Activated CD8-positive, alpha-beta memory T cell treated with anti-CD3 and anti-CD28 coated beads, Interleukin-2, amount 50 U/mL, for 4 hours (primary cell): ENCODE measurements at places on chromosomes 6 and 20.
A peak's percentile ranks its signal among the peaks of the same experiment; 100 is the strongest.

- DNase-seq, result peak; percentile 31
These were observed 28.4 kb upstream of the SAYSD1 start for GRCh38 chr6:39143238-39143930.

DNA sequence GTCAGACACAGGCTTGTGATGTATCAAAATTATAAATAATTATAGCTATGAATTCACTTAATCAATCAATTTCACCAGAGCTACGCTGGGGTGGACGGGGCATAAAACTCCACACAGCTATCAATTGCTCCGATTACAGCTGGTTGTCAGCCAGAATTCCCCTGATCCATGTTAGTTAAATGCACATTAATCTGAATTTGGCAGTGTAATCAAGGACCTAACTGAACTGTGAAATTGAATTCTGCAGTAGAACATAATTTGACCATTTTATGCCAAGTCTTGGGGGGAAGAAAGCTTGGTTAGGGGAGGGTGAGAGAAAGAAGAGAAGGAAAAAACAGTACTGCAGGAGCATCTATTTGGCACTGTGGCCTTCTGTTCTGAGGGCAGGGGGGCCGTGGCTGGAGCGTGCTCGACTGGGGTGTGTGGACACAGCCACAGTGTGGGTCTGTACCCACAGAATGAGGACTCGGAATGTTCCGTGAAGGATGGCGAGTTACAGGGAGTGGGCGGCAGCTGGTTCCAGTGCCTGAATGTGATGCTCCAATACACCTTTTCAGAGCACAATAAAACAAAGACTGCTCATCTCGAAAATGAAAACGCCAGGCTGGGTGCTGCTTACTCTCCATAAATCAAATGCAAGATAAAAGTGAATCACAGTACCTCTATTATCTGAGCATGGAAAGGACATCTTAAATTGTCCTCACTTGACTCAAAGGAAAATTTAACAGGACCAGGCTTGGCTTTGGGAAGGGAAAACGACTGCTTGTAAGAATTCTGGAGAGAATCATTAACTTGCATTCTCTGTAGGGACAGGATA, 59.2 kb downstream of the LAMP5 start:
- no peak for DNase-seq

- no peak for DNase-seq
These were observed 64.6 kb downstream of the MYO6 start for GRCh38 chr6:75813476-75814250.

GRCh38 chr20:24657196-24657595, 187.8 kb downstream of the SYNDIG1 start:
- DNase-seq, result no peak

DNA sequence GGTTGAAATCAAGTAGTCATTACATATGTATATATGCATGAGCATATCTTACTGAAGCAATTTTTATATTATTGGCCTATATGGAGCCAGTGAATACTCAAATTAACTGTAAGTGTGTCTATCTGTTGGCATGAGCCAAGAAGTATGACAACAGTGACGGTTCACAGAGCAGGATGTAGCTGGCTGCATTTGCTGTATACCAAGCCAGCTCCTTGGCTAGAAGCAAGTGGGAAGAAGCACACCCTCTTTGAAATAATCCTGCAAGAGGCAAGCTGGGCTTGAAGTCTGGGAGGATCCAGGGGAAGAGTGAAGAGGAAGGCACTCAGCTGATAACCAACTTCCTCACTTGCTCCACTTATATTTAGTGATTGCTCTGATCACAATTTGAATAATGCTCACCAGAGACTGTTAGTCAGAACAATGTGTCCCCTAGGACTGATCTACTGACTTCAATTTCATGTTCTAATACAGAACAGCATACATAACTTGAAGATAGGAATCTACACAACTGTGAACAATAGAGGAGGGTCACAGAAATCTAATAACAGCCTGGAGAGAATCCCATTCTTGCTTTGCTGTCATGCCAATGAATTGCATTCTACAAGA, 497.3 kb downstream of the PRKN start:
- no peak for DNase-seq

- DNase-seq, result no peak
These were observed 35.5 kb upstream of the ME1 start for GRCh38 chr6:83466328-83466727.

GRCh38 chr20:22512911-22513489, 71.4 kb downstream of the FOXA2 start:
- DNase-seq, result no peak

- no peak for DNase-seq
These were observed 405 bp upstream of the RNF182 start for GRCh38 chr6:13924146-13924948.

GRCh38 chr6:157198425-157199279, 124.7 kb downstream of the TMEM242 start:
- no peak for DNase-seq

- no peak for DNase-seq
These were observed 22.2 kb upstream of the SCRT2 start for GRCh38 chr20:697826-698225.

GRCh38 chr20:57663681-57664451, 43.6 kb upstream of the ZBP1 start:
- peak; percentile 14 for DNase-seq

DNA sequence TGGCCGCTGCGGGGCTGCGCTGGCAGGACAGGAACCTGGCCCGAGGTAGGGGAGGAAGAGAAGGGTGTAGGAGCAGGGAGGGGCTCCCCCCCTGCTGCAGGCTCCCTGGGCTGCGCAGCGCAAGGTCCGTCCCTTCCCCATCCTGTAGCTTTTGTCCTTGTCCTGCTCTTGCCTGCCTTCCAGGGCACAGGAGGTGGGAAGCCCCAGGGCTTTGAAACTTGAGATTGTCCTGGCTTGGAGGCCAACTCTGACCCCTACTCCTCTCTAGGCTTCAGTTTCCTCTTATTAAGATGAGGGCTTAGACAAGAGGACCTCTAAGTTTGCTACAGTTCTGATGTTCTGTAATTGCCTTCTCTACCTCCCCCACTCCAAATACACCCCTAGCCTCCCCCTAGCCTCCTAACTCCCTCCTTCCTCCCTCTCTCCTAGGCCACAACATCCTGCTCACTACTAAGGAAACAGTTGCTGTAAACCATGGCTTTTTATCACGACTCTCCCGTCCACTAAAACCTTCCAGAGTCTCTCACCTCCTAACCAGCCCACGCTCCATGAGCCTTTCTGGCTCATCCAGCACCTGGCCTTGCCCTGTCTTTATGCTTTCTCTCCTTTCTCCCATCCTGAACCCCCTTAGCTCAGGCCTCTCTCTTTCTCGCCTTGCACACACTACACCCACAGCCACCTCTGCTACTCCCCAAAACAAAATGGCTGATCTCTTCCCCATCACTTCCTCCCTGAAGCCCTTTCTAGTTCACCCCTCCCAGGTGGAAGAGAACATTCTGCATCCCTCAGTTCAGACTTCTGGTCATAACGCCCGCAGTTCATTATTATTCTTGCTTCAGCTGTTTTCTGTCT, 10.2 kb downstream of the UNC5CL start:
- DNase-seq, result no peak

DNA sequence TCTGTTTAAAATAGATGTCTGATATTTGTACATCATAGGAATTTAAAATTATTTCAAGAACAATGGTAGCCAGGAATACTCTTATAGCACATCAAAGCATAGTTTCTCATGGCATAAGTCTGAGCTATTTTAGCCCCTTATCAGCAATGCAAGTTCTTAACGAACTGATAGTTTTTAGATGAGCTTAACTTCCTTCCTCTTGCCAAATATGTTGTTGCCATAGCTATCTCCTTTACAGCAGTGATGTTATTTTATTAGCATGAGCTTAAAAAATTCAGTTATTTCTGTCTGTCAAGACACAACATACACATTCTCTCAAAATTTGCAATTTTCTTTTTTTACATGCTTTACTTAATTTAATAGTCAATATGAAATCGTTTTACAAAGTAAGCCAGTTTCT, 867.2 kb downstream of the PHF3 start:
- no peak for DNase-seq

DNA sequence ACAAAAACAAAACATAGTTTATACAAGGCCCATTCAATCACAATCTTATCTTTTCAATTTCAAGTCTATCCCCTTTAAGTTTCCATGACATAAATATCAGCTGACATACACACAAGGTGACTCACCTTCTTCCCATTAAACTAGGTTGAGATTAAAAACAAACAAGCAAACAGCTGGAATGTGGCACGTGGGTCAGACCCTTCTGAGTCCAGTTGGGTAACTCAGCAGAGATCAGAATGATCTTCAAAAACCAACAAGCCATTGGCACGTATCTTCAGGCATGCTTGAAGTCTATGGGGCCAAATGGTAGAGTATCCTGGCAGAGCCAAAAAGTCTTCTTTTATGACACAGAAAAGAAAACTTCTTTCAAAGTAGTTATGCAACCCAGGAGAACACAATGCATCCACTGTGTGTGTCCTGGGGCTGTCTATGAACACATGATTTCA, 603.5 kb upstream of the CITED2 start:
- DNase-seq, result no peak

- no peak for DNase-seq
These were observed 135.5 kb downstream of the CLIC5 start for GRCh38 chr6:45880159-45880558.

- DNase-seq, result no peak
These were observed 13.8 kb downstream of the TOMM34 start for GRCh38 chr20:44946271-44946852.

DNA sequence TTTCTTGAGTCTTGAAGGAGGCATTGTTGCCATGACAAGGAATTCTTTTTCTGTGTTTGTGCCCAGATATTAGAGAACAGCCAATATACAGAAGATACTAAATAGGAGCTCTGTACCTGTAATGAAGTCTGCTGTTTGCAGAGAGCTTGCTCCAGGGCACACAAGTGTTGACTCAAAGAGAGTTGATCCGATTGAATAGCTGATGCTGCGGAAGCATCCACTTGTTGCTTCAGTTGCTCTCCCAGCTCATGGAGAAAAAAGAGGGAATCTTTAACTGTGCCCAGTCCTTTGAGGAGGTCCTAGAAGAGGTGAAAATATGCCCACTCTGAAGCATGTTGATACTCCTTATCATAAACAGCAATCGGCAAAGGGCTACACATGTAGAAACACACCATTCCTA, 411.4 kb downstream of the ESR1 start:
- no peak for DNase-seq

- DNase-seq, result no peak
These were observed 78.0 kb upstream of the MPC1 start for GRCh38 chr6:166460473-166461437.

DNA sequence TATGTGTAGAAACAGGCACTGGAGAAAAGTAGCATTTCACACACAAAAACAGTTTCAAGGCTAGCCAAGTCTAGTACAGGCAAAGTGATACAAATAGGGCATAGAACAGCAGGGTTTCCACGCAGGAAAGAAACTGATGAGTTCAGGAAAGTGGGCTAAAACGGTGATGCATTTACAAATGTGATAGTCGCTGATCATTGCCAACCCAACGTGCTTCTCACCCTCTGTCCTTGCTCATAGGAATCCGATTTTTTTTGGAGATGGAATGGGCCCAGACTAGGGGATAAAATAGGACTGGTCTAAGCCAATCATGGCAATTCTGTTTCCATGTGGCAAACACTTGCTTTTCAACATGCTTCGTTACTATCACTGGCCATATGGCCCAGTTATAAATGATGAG, 536.6 kb downstream of the PRKN start:
- DNase-seq, result no peak

- DNase-seq, result no peak
These were observed 4.9 kb downstream of the TRIB3 start for GRCh38 chr20:385448-385847.

- no peak for DNase-seq
These were observed 218.1 kb upstream of the GJE1 start for GRCh38 chr6:141914646-141915045.

GRCh38 chr6:24658573-24659560, 7.8 kb downstream of the TDP2 start:
- DNase-seq, result no peak

GRCh38 chr6:168699631-168700295, 258.8 kb downstream of the SMOC2 start:
- no peak for DNase-seq
